ENCODE measurements at places on chromosomes 11 and 22.

- no peak for DNase-seq
These were observed 2.5 kb upstream of the ZBED4 start for GRCh38 chr22:49850959-49851802.

DNA sequence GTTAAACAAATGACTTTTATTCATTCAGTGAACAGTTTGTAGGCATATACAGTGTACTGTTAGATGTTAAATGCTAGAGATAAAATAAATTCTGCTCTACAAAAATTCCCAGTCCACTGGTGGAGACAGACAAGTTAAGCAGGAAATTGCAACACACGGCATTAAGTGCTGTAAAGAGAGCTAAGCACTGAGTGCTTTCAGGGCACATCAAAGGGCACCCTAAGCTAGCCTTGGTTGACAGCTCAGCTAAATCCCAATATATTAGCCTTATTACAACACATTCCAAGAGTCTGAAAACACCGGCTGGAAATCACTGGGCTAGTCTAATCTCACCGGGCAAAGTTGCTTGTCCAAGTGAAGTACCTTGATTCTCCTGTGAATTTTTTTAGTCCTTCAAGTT, 55.1 kb downstream of the NOX4 start:
- no peak for DNase-seq

GRCh38 chr22:30332551-30332950, 5.8 kb upstream of the TBC1D10A start:
- DNase-seq = no peak

DNA sequence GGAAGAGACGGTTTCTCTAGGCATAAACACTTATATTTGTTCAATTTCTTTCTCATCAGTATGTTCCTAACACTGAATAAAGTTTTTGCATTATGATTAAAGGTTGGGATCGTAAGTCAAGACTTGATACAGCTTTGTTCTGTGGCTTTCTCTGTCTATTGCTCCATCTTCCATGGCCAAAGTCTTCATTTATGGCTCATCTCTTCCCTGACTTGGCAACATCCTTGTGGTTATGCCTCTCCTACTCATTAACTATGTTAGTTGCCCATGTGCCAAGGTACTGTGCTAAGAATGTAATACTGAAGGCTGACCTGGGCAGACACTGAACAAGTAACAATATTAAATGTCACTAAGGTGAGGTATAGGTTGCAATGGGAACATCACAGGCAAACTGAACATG, 1.6 kb upstream of the ACCSL start:
- DNase-seq = no peak

GRCh38 chr11:124075841-124076651, 34.9 kb upstream of the OR10G7 start:
- DNase-seq = no peak

GRCh38 chr11:19234231-19234817, 6.4 kb downstream of the E2F8 start:
- DNase-seq = no peak

DNA sequence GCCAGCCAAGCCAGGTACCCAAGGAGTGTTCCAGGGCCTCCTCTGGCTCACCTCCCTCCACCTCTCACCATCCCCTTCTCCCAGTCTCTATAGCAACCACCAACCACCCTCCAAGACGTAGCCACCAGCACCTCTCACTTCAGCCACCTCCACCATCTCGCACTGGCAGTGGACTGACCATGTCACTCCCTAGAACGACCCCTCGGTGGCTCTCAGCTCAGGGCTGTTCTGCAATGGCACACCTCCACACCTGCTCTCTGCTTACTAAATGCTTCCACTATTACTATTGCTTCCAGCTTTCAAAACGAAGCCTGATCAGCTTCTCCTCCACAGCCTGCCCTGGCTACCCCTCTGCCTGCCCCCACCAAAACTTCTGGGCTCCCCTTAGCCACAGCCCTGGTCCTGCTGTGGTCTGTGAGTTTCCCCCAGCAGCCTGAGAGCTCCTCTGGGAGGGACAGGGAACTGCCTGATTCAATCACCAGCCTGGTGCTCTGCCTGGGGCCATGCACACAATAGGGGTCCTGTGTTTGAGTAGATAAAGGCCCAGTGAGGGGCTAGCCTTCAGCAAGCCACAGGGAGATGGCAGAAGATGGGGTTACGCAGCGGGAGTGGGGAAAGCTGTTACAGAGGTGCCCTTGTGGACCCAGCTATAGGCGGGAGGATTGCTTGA, 17.5 kb upstream of the CBX7 start:
- DNase-seq = no peak

GRCh38 chr11:1478011-1478410, 8.6 kb downstream of the MOB2 start:
- no peak for DNase-seq

DNA sequence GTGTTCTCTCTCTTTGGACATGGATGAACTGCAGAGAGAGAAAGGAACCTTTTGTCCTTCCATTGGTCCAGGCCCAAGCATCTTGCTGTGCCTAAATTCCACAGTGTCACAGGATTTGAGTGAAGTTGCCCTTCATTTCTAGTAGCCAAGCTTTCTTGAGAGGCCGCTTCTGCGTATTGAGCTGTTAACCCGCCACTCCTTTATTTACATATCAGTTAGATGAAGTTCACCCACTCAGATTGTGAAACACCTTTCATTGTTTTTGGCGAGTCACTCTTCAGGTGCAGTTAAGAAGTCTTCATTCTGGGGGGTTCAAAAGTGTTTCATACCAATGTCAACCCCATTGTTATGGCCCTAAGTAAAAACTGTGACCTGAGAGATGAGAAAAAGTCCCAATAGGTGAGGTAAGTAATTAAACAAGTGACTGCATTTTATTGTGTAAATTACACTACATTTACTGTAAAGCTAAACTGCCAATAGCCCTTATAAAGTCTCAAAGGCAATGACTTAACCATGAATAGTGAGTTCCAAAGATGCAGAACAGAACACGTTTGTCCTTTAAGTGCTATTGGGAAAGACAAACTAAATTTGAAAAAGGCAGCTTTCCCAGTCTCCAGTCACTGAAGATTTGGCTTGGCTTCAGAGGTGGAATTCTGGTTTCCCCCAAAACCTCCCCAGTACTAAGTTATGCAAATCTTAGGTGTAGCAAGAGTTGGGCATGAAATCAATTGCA, 61.0 kb downstream of the APIP start:
- no peak for DNase-seq

GRCh38 chr11:79437278-79437980, 3.4 kb downstream of the TENM4 start:
- DNase-seq = no peak

GRCh38 chr11:29481738-29482137, 535.1 kb downstream of the KCNA4 start:
- DNase-seq = no peak

- DNase-seq = no peak
These were observed 10.5 kb downstream of the SLC43A3 start for GRCh38 chr11:57416436-57416835.

- DNase-seq = no peak
These were observed 24.9 kb upstream of the GRAMD1B start for GRCh38 chr11:123405123-123405592.

- DNase-seq = no peak
These were observed 1060.7 kb downstream of the FAM181B start for GRCh38 chr11:81673001-81673400.

- DNase-seq = no peak
These were observed 27.2 kb downstream of the MORC2 start for GRCh38 chr22:30941363-30941740.

DNA sequence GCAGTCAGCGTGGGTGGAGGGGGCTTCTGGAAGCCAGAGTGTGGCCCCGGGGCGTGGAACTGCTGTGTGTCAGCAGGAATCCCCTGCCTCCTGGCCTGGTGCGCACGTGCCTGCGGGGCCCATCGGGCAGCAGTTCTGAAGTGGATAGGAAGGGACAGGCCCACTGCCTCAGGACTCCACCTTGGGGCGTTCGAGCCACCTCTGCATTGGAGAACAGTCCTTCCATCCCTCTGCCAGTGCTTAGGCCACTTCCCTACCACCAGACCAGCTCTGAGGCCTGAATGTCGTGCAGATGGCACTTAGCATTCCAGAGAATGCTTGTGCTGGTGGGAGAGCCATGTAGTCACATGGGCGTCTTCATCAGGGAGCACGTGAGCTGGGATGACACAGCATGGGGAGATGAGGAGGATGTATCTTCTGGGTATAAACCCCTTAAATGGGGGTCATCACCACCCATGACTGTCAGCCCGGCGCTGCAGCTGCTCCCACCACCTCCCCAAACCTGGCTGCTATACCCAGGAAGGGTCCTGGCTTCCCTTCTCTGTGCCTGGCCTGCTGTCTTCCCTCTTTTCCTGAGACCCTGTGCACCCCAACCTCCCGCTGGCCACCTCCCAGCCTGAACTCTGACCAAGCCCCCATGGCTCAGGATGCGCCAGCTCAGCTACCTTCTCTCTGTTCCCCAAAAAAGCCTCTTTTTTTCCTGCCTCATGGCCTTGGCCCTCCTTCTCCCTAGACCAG, 9.7 kb downstream of the INCENP start:
- no peak for DNase-seq

- no peak for DNase-seq
These were observed 8.4 kb downstream of the SELENOO start for GRCh38 chr22:50208939-50209892.

- no peak for DNase-seq
These were observed 32.2 kb downstream of the CSNK2A3 start for GRCh38 chr11:11320825-11321224.

GRCh38 chr11:114354076-114354475, 46.2 kb downstream of the C11orf71 start:
- no peak for DNase-seq

GRCh38 chr11:93000511-93001476, 31.3 kb downstream of the MTNR1B start:
- DNase-seq = no peak

DNA sequence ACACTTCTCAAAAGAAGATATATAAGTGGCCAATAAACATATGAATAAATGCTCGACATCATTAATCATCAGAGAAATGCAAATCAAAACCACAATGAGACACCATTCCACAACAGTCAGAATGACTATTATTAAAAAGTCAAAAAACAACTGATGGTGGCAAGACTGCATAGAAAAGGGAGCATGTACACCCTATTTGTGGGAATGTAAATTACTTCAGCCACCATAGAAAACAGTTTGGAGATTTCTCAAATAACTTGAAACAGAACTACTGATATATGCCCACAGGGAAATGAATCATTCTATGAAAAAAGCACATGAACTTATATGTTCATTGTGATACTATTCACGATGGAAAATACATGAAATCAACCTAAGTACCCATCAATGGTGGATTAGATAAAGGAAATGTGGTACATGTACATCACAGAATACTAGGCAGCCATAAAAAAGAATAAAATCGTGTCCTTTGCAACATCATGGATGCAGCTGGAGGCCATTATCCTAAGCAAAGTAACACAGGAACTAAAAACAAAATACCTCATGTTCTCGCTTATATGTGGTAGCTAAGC, 42.4 kb downstream of the GLYATL2 start:
- no peak for DNase-seq

- DNase-seq = no peak
These were observed 43.6 kb downstream of the PPARA start for GRCh38 chr22:46193898-46194310.

DNA sequence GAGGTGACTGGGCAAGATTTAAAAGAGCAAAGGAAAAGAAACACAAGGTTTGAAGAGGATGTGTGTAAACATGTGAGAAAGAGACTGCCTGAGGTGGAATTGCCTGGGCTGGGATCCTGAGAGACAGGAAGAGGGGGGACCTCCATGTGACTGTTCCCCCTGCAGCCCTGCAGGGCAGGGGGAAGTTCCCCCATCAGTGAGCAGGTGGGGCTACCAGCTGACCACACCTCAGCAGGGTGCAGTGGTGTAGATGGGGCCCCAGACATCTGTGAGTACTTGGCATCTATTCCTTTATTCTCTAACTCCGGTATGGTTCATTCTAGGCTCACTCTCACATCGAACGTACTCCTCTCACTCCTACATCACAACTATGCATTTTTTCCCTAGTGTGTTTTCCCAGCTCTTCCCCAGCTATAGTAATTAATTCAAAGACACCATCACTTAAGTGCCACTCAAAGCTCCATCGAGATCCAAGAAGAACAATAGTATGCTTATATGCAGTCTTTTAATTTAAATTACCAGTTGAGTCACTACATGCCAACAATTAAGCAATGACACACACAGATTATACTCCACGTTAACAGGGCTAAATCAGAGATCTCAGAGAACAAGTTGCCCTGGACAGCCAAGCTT, 42.7 kb downstream of the LGR4 start:
- no peak for DNase-seq

DNA sequence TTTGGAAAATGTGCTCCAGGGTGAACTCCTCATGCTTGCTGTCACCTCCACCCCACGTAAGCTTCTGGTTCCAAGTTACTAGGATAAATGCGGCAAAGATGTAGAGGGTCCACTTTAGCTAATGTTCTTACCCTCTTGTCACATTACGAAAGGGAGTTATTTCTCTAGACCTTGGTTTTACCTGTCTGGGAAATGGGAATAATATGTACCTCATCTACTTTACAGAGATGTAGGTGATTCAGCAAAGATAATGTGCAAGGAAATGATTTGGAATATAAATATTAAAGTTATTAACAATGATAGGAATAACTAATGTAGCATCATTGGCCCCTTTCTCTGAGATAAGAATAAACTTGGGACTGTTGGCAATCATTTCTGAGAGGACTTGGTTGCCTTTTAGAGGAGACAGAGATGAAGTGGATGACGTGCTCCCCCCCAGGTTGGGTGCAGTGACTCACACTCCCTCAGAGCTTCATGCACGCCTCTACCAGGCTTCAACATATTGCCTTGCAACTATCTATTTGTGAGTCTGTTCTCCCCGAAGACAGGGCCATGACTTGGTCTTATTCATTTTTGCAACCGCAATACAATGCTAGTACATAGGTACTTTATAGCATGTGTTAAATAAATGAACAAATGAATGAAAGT, 97.1 kb downstream of the ME3 start:
- DNase-seq = no peak

DNA sequence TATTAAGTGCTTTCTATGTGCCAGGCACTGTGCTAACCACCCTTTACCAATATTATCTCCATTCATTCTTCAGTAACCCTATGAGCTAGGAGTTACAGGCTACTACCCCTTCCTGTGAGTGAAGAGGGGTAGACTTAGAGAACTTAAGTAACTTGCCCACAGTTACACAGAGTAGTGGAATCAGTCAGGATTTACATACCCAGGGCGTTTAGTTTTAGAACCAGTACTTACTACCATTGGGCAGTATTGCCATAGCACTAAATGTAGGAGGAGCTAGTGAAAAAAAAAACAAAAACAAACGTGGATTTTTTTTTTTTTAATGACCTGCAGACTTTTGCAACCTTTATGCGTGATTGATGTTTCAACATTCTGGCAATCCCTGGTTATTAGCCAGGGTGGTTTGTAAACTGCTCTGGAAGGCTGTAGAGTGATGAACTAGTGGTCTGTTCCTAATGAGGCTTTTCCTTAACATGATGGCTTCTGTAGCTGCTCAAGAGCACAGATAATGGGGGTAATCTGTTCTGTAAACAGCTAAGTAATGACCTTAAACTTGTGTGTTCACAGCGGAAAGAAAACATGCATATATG, 11.4 kb downstream of the TBCEL start:
- DNase-seq = no peak

GRCh38 chr22:47209547-47210023, 447.1 kb downstream of the TBC1D22A start:
- DNase-seq = no peak

GRCh38 chr11:79173615-79174014, 267.2 kb downstream of the TENM4 start:
- DNase-seq = no peak
